ENCODE measurements at places on chromosomes 3 and 15. TPM values are rescaled to one million over a fixed set of nuclear protein-coding genes. Genes with fewer than 3 reads are reported as not detected.

The COL7A1 gene
- total RNA-seq = 2.1 TPM

The CYP1A1 gene
- total RNA-seq = not detected

The DNAH12 gene
- total RNA-seq = 0.52 TPM

The CMTM7 gene
- 3.7 TPM for total RNA-seq

The TMEM212 gene
- not detected for total RNA-seq

The FEZF2 gene
- total RNA-seq = not detected

All from skeletal muscle tissue (tissue), 5 donors.